ENCODE measurements at places on chromosomes 6 and 20.

DNA sequence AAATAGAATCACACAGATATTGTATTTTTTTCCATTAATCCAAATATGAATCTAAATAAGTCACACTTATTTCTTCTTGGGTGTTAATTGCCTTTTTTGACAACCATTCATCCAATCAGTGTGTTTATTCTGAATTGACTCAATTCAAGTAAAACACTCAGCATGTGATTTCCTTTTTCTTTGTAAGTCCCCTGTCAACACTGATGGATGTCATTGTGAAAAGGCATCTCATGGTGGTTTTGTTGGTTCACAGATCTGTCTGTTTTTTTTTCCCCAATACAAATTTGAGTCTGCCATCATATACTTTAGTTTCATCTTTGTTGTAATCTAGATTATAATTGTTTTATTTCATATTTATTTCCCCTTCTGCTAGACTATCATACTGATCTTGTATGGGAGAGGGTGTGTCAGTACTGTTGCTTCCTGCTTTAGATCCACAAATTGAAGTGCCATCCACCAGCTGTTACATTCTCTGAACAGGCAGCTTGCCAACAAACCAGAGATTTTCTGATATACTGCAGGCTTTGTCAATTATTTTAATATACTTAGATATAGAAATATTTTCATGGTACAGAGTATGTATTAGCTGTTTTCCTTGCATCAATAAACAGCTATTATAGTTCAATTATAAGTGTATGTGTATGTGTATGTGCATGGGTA, 64.2 kb upstream of the FLRT3 start:
- DNase-seq: peak; percentile 4

DNA sequence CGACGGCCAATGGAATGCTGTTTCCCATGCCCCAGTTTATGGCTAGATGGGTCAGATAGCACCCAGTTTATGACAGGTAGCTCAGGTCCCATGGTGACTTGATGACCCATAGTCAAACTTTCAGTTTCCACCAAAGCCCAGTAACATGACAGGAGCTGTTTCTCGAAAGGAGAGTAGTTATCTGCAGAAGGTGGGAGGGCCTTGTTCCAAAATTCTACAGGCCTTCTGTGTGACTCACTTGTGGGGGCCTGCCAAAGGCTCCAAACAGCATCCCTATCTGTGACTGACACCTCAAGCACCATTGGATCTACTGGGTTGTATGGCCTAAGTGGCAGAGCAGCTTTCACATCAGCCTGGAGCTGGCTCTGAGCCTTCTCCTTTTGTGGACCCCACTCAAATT, 379.7 kb upstream of the MANEA start:
- DNase-seq: no peak

DNA sequence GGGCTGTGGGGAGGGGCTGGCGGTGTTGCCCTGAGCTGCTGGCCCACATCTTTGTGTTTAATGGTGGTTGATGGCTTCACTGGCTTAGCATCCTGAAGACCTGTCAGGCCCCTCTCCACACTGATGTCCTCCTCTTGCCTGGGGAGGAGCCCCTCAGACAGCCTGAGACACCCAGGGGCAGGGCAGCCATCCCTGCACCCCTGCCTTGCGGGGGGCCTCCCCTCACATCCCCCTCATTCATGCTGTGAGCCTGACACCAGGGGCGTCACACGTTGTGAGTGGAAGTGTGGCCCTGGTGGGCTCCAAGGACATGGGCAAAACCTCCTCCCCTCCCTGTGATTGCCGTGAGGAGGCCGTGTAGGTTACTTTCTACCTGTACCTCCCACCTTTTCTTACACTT, 152.7 kb downstream of the DTNBP1 start:
- DNase-seq: no peak

GRCh38 chr6:146211646-146212045, 182.8 kb downstream of the GRM1 start:
- no peak for DNase-seq

- no peak for DNase-seq
These were observed 86.4 kb downstream of the CEBPB start for GRCh38 chr20:50277064-50277415.

- DNase-seq: no peak
These were observed 887 bp downstream of the TSPYL1 start for GRCh38 chr6:116278854-116279231.

DNA sequence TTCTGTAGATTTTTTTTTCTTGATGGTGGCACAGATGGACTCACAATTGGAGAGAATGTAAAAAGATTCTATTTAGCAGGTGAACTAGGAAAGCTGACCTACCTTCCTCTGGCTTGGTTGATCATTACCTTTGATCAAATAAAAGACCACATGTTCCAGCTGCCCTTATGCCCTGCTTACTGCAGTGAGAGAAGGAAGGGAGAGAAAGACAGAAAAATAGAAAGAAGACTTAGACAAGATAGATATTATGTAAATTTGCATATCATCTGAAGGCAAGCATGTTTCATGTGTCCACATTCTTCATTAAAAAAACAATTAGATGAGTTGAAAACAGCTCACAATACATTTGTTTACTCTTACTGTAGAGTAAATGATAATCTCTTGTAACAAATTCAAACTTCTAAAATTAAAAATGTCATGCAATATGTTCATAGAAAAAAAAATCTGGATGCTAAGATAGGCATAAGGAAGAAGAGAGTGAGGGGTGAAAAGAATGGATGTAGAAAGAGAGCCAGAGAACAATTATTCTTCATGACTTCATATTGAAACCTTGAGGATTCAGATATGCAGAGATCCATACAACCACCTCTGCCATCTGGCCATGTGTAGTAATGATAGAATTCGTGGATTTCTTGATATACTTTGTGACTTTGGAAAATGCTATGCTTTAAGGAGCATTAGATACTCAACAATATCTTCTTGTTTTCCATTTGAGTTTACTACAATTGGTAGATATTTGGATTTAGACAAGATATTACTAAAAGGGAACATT, 71.7 kb downstream of the RFX6 start:
- DNase-seq: no peak

DNA sequence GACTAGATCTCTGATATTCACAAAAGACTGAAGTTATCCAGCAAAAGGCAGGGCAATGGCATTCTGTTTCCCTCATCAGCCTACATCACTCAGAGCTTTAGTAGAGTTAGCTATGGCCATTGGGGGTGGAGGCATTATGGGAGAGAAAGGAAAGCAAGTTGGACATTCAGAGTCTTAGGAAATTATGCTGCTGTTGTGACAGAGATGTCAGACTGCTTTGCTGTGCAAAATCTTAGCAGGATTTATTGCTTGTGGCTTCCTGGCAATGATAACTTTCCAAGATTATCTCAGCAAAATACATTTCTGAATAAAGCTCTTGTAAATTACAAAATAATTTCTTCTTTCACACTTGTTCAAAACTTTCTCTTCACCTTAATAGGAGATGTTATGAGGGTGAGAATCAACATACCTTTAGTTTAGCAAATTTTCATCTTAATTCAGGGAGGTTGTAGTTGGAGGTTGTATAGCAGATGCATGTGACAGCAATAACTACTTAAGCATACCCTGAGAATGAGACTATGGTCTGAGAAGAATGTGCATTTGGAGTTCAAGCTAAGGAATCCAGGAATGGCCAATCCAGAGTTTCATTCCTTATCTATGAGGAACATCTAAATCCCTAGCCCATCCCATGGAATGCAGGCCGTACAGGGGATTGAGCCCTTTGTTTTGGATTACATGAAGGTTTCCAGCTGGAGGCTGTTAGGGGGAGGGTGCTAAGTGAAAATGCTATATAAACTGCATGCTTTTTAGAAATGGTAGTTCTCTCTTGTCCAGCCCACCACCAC, 179.8 kb downstream of the HAO1 start:
- DNase-seq: no peak

DNA sequence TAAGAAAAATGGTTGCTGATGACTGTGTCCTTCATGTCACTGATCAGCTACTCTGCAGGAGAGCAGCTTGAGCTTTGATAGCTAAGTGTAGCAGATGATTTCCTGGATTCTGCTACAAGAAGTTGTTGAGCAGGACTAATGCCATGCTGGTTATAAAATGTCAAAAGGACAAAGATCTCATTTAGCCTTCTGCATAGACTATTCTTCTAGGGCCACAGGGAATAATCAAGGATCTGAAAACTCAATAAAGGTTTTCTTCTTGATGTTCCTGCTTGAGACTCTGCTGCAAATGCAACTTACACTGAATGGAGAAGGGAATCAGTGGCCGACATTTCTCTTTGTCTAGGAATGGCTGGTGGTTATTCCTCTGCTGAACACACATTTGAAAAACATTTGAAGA, 360.3 kb upstream of the PTCHD4 start:
- peak; percentile 88 for DNase-seq

DNA sequence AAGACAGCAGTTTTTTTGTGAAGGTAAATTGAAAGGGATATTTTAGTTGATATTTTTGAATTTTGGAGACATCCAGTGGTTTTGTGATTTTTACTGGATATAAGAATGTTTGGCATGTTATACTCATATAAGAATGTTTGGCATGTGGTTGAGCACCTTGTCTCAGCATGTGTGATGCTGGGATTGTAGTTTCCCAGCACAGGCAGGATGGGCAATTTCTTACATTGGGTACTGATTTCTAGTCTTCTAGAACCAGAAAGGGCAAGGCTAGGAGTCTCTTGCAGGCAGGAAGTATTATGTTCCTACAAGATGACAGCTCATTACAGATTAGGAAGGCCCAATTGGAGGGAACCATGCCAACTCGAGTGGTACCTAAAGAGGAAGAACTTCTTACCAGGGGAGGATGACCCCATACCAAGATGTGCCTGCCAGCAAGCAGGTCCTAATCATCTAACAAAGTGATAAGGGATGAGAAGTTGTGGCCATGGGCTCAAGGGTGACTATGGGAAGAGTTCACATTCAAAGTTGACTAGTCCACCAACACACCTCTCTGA, 377.8 kb downstream of the UTRN start:
- no peak for DNase-seq

Data from foreskin melanocyte (primary cell).